ENCODE measurements at places on chromosomes 12 and 14.

DNA sequence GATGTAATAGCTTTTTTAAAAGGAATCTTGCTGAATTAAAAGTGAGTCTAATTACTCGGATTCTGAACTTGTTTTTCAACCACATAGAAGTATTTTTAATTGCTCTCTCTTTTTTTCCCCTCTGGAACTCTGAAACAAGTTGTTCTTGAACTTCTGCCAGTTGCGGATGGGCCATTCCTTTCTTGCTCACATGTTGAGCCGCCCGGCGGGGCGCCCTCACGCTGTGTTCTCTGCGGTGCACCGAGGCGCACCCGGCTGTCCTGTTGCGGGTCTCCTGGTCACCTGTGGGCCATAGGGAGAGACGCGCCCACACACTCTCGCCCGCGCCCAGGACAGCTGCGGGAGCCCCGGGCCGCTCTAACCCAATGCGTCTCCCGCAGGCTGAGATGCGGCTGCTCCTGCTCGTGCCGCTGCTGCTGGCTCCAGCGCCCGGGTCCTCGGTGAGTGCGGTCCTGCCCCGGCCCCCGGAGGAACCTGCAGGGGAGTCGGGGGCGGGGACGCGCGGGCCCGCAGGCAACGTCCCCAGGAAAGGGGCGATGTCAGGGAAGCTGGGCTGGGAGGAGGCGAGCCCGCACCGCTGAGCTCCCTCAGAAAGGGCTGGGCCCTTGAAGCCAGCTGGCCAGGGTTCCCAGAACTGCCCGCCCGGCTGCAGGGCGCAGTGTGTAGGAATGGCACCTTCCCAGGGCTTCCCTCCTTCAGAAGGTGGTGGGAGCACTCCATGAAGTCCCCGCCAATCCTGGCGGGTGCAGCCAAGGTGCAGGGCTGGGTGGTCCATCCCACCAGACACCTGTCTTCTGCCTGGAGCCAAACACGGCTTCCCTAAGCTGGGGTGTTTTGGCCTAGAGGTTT, 2.3 kb downstream of the PAPLN start:
- DNase-seq, result no peak

DNA sequence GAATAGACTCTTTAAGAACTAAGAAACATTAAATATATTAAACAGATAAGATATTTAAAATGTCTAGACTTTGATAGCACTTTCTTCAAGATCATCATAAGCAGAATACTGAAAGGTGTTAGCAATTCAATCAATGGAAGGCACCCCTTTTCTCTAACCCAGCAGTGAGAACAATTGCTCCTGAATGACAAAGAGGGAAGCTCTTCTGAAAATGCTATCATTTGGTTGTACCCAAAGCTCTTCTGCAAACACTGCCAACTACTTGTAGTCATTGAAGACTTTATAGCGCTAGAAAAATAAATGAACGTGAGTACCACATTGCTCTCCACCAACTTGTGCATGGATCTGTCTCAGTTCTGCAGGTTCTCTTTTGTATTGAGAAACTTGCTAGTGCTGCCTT, 62.2 kb upstream of the LMO3 start:
- no peak for DNase-seq

DNA sequence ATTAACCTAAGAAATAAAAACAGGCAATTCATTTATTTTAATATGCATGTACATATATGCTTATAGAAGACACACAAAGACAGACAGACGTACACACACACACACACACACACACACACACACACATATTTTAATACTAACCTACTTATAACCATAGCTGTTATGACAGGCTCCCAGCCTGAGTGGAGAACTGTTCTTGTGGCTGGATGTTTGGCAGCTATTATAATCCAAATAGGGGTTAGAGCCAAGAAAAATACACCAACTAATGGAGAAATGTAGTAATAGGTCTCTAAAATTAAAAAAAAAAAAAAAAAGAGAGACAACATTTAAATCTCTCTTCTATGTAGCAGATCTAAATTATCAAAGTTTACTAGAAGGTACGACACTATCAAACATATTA, 91.8 kb downstream of the SLC41A2 start:
- DNase-seq, result no peak

- no peak for DNase-seq
Observed at GRCh38 chr14:73467800-73468199, 9.5 kb upstream of the NUMB start.

GRCh38 chr14:100899884-100900771, 3.4 kb downstream of the RTL1 start:
- DNase-seq, result no peak

- no peak for DNase-seq
Observed at GRCh38 chr12:114185036-114185435, 218.9 kb upstream of the RBM19 start.

DNA sequence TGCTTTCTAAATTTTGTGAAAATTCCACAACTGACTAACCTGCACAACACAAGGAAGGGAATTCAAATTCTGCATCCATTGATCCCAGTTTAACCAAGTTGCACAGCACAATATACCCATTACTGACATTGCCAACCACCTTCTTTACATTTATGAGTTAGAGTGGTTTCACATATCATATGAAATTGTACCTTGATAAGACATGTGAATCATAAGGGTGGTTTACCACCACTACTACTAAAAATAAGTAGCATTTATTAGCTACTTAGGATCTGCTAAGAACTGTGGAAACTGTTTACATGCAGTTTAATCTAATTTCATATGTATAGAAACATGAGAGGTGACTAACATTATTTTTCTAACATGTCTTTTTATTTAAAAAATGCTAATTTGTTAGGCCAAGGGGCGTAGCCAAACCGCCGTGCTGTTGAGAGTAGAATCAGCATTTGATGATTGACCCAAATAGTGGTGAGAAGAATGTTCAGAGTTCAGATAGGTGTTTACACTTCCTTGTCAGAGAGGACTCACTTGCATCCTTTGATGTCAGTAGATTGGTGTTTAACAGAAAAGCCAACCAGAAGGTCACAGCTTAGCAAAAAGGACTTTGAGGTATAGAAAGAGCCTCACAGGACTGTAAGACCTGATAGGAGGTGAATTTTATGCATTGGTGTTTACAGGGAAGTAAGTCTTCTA, 56.2 kb downstream of the LRFN5 start:
- DNase-seq, result no peak

DNA sequence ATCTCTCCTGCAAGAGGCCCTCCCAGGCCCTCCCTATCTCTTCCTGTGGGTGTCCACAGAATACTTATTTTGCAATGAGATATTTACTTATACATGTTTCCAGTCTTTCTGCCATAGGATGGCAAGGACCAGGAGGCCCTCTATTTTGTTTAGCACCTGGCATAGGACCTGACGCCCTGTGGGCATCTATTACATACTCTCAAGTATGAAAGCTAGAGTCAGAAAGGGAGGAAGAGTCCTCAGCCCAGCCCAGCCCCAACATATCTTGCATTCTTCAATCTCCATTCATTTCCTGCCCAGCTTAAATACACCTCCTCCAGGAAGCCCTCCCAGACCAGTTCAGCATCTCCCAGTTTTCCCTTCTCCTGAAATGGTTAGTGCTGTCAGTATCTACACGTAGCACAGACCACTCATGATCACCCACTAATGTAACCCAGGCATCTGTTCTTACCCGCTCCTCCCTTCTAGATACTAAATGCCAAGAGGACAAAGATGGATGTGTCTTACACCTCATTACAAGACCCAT, 7.4 kb downstream of the FOXN4 start:
- no peak for DNase-seq

DNA sequence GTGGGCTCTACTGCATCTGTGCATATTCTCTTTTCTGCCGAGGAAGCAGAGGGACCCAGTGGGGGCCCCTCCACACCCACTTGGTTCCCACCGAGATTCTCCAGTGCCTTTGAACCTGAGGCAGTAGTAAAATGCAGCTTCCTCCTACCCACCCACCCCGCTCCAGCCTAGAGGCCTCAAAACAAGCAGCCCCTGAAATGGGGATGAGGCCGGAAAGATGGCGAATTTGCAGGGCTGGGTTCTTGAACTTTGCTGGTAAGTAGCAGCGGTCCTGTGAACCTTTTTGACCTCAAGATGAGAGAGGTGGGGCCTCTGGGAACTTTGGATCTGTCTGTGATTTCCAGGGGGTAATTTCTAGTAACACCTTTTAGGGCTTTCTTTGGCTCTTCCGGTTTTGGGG, 15.4 kb downstream of the PLEKHG3 start:
- DNase-seq, result no peak

DNA sequence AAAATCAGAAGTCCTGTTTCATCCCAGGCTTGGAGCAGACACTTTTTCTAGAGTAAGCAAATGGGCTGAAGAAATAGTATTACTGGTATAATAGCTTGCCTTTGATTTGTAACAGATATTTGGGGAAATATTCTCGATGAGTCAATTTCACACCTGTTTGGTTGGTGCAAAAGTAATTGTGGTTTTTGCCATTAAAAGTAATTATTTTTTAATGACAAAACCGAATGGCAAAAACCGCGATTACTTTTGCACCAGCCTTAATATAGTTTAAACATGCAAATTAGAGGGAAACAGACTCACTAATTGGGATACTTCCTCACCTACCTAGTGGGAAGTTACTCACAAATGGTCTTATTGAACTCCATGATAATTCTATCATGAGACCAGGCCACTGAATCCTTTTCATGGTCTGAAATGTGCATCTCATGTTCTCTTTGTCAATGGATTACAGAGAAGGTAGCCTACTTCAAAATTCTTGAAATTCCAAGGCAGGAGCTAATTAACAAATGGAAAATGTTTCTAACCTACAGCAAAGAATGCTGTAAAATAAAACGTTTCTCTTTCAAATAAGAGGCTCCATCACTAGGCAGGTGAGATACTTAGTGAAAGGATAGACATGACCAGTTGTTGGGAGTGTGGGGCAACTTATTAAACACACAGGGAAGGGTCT, 391.3 kb downstream of the EMP1 start:
- no peak for DNase-seq
